ENCODE measurements at places on chromosomes 5 and 9.
A peak's percentile ranks its signal among the peaks of the same experiment; 100 is the strongest.

- no peak for DNase-seq
These were observed 79.0 kb upstream of the TMEM252 start for GRCh38 chr9:68619636-68620035.

GRCh38 chr5:112755703-112756102 lies 18.0 kb downstream of the APC start:
- DNase-seq, result no peak

DNA sequence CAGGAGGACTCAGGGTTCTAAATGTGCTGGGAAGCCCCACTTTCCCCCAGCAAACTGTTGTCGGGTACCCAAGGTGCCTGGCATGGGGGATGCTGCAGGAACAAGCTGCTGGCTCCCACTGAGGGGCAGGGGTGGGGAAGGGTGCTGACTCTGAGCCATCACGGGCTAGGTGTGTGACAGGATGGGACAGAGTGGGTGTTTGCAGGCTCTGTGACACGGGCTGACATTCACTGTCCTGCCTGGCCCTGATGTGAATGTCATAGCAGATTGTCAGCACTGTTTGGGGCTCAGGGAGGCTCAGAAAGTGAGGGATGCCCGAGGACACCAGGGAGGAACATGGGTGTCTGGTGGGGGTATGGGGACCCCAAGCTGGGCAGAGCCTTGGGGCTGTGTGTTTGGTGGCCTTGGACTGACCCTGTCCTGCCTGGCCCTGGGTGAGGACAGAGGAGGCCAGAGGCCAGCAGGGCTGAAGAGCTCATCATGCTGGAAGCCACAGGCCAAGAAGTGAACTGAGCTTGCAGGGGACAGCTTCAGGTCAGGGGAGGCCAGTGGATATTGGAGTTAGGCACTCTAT lies 20.6 kb downstream of the WNK2 start:
- DNase-seq, result no peak

DNA sequence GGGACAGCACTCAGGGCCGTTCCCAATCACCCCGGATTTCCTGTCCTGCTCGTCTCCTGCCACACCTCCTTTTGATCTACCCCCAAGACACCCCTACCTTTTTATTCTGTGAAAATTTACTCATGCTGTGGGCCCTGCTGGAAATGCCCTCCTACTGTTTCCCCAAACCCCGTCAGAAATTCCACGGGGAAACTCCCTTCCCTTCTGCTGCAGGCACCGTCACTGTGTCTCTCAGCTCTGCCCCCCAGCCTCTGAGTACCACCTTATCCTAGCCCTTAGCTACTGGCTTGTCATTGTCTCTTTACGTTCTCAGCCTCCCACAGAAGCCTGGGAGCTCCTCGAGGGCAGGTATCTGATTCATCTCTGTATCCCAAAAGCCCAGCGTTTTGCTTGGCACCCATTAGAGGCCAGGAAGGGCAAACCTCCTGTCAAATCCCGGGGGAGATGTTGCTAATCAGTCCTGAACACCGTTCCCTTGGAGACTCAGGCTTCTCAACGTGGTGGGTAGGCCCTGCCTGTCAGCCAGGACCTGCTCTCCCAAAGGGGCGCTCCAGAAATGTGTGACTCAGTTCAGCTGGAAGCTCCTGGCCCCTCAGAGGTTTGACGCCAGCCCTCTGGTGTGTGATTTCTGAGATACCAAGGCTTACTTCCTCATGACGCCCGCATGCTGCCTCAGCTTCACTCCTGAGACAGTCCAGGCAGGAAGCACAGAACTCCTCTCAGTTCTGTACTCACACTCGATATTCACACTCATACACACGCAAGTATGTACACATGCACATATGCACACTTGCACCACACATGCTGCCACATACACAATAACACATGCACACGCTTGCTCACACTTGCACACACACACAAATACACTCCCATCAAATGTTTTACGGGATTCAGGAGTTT lies 50.7 kb upstream of the GRHPR start:
- no peak for DNase-seq

- peak; percentile 14 for DNase-seq
These were observed 317.1 kb downstream of the KCTD16 start for GRCh38 chr5:144487761-144488160.

DNA sequence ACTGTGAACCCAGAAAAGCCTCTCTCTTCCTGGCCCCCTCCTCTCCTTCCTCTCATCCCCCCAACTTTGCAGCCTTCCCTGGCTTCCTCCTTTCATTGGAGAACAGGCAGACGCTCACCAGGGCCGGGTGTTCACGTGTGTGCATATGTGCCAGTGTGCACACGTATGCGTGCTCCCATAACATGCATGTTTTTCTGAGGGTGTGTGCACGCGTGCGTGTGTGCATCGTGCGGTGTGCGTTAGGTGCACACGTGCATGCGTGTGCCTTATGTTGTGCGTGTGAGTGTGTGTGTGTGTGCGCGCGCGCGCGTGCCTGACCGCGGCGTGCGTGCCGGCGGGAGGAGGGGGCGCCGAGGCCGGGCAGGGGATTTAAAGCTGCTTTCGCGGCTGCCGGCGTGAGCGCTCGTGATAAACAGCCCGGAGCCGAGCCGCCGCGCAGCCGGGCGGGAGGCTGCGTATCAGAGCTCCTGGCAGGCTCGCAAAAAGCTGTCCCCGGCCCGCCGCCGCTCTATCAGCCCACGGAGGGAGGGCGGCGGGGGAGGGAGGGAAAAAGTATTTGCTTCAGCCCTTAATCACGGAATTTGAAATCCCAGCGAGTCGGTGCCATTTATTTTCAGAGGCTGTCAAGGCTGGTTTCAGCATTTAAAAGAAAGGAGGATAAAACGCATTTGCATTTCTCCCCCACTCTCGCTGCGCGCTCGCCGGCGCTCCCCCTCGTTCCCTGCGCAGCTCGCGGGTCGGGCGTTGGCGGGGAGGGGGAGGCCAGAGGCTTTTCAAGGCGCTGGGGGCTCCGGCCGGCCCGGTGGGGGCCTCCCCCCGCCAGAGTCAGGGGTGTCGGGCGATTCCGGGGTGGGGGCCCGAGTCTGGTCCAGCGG lies 183.9 kb downstream of the C9orf50 start:
- peak; percentile 76 for DNase-seq

DNA sequence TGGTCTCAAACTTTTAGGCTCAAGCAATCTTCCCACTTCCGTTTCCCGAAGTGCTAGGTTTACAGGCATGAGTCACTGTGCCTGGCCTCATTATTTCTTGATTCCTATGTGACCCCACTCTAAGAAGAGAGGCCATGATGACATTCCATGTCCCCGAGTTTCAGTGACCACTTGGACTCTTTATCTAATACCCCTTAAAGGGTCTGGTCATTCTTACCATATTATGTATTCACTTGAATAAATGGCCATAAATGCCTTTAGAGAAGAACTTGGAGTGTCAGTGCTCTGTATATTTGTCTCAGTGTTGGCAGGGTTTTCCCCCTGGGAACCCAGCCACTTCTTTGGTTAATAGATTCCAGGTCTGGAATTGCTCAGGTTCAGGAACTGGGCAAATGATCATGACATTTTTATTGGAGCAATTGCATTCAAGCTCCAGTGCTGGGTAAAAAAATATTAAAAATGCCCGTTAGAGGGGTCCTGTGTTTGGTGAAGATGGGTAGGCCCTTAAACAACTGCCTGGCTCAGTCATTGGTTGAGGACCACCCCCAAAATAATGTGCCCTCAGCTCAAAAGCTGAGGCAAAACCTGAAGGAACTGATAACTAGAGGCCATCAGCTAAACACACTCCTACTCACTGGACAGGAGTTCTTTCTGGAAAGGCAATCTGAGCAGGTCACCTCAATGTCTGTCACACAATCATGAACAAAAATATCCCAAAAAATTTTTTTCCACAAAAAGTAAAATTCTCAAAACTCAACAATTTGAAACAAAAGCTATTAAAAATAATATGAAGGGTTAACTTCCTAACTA lies 186.6 kb upstream of the ZNF608 start:
- DNase-seq, result no peak

DNA sequence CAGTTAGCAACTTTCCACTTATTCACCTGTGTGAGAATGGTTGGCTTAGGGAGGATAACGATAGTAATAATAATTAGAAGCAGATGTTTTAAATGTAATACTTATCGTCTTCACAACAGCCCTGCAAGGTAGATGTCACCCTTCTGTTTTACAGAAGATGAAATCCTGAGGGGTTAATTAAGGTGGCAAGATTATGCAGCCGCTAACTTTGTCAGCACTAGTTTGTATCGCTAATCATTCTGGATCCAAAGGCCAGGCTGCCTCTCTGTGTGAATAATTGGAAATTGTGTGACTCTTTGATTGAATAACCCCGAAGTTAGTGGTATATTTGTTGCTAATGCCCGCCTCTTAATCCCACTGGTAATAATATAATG lies 635 bp downstream of the IFT74 start:
- DNase-seq, result no peak

DNA sequence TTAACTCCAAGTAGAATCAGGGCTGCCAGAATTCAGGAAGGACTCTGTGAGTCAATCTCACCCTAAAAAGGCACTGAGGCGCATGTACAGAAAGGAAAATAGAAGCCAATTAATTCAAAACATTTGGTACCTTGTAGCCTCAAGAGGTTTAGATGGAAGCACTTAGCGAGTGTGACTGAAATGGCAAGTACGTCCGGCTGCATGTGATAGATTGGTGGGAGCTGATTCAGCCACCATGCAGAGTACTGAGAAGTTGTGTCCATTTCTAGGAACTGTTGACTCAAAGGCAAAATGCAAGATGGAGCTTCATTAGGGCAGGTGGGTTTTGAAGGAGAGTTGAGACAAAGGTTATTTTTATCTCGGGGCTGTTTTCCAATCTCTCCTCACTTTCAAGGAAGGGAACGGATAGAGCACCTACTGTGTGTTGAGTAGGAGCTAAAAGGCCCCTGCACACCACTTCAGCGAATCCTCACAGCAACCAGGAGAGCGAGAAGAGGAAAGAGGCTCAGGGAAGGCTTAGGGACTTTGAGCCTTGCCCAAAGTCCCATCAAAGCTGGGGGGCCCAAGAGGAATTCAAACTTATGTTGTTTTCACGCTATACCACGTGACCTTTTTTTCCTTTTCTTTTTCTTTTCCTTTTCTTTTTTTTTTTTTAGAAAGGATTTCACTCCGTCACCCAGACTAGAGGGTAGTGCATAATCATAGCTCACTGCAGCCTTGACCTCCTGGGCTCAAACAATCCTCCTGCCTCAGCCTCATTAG lies 34.6 kb upstream of the CPEB4 start:
- no peak for DNase-seq

DNA sequence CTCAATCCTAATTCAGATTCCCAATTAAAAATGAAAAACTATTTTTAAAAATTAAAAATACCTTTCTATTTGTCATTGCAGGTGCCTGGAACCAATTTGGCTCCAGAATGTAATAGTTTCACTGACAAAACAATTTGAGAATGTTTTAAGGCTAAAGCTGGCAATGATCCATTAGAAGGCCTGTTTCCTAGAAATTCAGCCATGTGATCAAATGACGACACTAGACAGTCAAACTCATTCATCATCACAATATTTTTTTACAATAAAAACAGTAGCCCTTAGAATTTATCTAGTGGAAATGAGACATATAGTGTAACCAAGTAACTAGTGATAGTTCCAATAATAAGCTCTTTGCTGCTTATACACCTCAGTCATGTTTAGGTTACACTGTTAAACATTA lies 75.4 kb upstream of the MAP3K1 start:
- no peak for DNase-seq
